ENCODE measurements at places on chromosomes 6 and 20.

DNA sequence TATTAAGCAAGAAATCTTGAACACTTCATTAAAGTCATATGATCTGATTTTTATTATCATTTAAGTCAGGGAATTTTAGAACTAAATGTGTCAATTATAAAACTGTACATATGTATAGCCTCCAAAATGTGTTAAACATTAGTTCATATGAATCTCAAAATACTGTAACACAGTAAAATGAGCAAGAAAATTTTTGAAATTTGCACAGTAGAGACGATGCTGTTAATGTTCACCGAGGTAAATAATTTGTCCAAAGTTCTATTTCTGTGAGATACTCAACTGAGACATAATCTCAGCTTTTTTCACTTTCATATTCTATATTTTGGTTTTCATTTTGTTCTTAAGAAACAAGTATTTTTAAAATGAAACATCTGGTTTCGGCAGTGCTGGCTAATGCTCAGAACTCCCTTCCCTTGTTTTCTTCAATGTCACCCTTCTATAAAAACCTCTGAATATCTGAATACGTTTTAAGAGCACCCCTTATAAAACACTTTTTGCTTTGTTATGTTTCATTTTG lies 353.1 kb downstream of the LAMA2 start:
- no peak for DNase-seq

- no peak for DNase-seq
These were observed 1289.3 kb upstream of the CITED2 start for GRCh38 chr6:140663772-140664171.

- no peak for DNase-seq
These were observed 205.7 kb upstream of the TCF21 start for GRCh38 chr6:133683308-133683580.

GRCh38 chr20:44743916-44744655 lies 1.6 kb upstream of the KCNK15 start:
- no peak for DNase-seq

GRCh38 chr6:111121789-111122350 lies 34.6 kb downstream of the SLC16A10 start:
- DNase-seq: no peak

All from HT-29 (cell line).